Stimulated activated CD8-positive, alpha-beta memory T cell treated with anti-CD3 and anti-CD28 coated beads, Interleukin-7, amount 100 ng/mL, for 24 hours (primary cell): ENCODE measurements at places on chromosomes 13 and 19.

- DNase-seq: no peak
Measured at GRCh38 chr13:43432958-43433357, 353.8 kb downstream of the ENOX1 start.

GRCh38 chr19:50266896-50267295, 62.3 kb downstream of the KCNC3 start:
- no peak for DNase-seq

DNA sequence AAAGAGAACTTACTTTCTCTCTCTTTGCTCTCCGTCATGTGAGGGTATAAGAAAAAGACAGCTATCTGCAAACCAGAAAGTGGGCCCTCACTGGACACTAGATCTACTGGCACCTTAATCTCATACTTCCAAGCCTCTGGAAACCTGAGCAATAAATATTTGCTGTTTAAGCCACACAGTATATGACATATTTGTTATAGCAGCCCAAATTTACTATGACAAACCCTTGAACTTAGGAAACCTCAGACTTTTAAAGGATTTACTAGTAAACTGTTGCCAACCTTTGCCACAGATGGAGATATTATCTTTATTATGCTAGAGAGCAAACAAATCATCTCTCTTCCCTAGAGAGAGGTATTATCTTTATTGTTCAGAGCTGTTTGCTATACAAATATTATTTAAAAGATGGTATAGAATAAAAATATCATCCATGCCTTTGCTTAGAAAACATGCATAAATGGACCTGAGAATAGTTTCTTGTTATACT, 1446.1 kb downstream of the SLITRK1 start:
- no peak for DNase-seq

DNA sequence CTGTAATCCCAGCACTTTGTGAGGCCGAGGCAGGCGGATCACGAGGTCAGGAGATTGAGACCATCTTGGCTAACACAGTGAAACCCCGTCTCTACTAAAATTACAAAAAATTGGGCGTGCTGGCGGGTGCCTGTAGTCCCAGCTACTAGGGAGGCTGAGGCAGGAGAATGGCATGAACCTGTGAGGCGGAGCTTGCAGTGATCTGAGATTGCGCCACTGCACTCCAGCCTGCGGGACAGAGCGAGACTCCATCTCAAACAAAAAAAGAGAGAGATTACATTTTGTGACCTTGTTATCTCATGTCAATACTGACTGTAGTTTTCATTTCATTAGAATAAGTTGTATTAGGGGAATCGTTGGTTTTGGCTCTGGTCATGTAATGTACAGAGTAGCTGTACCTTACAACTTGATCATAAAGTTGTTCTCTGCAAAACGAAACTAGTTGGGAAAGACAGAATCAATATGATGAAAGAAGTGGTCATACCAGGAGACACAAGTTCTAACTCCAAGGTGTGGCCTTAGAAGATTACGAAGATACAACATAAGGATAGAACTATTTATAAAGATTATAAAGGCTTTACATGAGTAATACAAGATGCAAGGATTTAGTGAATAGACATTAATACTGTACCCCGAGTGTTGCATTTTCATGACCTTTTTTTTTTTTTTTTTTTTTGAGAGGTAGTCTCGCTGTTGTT, 15.3 kb downstream of the TMEM38A start:
- DNase-seq: no peak

DNA sequence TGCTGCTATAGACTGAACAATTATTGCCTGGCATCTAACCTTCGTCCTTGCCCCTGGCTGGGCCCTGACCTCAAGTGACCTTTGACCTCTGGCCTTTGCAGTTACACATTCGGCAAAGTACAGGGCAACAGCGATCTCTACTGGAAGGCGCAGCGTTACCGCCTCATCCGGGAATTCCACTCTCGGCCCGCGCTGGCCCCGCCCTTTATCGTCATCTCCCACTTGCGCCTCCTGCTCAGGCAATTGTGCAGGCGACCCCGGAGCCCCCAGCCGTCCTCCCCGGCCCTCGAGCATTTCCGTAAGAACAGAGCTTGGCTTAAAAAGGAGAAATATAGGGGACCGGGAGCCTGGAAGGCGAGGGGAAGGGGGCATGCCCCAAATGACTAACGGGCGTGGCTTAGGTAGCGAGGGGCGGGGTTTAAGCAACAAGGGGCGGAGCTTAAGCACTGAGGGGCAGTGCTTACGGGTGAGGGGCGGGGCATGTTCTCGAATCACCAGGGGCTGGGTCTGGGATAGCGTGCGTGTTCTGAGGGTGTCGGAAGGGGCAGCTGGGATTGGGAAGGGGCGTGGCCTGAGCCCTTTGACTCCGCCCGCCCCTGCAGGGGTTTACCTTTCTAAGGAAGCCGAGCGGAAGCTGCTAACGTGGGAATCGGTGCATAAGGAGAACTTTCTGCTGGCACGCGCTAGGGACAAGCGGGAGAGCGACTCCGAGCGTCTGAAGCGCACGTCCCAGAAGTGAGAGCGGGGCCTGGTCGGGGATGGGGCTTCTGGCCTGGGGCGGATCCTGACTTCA, 52.7 kb downstream of the TRPM4 start:
- no peak for DNase-seq

GRCh38 chr19:13784731-13785452, 10.4 kb upstream of the ZSWIM4 start:
- peak; percentile 45 for DNase-seq

GRCh38 chr19:2523630-2524311, 47.8 kb downstream of the GADD45B start:
- DNase-seq: no peak

DNA sequence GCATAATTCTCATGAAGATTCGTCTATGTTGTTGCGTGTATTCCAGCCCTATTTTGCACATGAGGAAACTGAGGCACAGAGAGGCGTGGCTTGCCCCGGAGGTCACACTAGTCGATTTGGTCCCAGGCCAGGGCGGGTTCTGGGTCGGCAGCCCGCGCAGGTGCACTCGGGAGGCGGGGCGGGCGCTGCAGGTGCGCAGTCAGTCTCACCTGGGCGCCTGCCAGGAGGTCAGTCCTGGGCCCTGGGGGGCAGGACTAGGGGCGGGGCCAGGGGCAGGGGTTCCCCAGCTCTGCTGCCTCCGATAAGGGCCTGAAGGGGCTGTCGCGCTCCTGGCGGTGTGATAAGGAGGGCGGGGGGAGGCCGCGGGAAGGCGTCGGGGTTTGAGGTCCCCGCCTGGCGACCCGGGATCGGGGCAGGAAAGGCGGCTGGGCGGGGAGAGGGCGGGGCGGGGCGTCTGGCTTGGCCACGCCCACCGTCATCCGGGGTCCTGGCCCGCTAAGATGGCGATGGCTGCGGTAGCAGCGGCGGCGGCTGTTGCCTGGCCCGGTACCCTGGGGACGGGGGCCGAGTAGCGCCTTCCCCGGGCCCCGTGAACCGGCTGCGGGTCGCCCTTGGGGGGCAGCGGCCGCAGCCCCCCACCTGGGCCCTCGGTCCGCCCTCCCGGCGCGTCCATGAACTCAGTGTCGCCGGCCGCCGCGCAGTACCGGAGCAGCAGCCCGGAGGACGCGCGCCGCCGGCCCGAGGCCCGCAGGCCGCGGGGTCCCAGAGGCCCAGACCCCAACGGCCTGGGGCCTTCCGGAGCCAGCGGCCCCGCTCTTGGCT, at the start of gene ATG4D:
Gene ATG4D (plus strand): TSS at position 485 of the 822 bp plus-strand sequence. CDS start 187 bp downstream, at position 672.
- no peak for DNase-seq

DNA sequence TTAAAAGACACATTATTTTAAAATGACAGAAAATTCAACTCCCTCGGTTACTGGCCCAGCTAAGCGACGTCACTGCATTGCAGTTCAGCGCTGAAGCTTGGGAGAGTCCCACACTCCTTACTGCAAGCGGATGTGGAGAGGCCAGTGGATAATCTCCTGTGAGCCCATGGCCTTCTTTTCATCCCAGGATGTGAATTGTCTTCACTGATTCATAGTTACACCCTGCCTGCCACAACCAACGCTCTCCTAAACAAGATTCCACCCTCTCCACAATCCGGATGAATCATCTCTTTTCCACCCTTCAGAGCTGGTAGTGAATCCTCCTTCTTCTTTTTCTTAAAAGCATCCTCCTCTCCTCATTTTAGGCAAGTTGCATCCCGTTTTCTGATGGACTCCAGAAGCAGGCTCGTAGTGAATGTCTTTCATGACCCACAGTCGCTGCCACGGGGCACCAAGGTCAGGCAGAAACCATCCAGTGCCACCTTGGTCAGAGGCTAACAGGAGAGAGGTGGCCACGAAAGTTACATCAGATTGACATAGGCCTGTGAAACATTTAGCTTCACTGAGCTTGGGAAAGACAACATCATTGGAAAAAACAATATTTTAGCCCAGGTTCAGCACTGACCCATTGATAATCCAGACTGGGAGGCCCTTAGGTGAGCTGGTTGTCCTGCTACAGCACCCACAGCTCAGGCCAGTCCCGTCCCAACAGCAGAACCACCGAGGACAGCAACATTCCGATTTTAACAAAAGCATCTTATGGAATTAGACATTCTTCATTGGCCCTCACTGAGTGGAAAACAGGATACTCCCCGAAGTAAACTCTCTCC, 2.0 kb downstream of the GJB2 start:
- DNase-seq: no peak

- no peak for DNase-seq
Measured at GRCh38 chr19:1317274-1318003, 31.8 kb downstream of the EFNA2 start.

- no peak for DNase-seq
Measured at GRCh38 chr19:58356766-58357480, 3.6 kb upstream of the A1BG start.

DNA sequence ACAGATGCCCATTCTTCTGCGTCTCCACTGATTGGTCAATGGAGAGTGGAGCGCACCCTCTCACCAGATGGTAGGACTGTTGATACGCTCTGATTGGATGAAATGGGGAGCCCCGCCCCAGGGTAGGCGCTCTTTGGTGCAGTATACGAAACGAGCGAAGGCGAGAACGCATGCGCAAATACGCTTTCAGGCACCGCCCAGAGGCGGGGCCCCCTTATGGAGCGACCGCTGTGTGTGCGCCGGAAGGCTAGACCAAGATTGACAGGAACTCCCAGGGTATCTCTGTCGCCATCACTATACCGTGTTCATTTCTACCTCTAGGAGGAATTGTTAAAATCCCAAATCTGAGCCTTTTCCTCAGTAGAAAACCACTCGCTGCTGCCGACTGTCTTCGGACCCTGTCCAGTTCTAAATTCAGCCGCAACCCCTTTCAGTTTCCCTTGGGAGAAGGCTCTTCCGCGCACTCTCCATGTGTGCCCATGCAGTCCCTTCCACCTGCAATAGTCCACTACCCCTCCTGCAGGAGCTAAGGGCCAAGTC, 720 bp upstream of the HNRNPL start:
- DNase-seq: peak; percentile 95

DNA sequence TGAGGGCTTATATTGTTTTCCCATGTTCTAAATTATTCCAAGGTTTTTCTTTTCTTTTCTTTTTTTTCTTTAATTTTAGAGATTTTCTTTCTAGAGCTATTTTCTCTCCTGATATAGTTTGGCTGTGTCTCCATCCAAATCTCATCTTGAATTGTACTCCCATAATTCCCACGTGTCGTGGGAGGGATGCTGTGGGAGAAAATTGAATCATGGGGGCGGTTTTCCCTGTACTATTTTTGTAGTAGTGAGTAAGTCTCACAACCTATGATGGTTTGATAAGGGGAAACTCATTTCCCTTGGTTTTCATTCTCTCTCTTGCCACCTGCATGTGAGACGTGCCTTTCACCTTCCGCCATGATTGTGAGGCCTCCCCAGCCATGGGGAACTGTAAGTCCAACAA, 1906.4 kb upstream of the PRR20A start:
- no peak for DNase-seq

- DNase-seq: no peak
Measured at GRCh38 chr13:77291774-77292173, 35.1 kb downstream of the MYCBP2 start.

DNA sequence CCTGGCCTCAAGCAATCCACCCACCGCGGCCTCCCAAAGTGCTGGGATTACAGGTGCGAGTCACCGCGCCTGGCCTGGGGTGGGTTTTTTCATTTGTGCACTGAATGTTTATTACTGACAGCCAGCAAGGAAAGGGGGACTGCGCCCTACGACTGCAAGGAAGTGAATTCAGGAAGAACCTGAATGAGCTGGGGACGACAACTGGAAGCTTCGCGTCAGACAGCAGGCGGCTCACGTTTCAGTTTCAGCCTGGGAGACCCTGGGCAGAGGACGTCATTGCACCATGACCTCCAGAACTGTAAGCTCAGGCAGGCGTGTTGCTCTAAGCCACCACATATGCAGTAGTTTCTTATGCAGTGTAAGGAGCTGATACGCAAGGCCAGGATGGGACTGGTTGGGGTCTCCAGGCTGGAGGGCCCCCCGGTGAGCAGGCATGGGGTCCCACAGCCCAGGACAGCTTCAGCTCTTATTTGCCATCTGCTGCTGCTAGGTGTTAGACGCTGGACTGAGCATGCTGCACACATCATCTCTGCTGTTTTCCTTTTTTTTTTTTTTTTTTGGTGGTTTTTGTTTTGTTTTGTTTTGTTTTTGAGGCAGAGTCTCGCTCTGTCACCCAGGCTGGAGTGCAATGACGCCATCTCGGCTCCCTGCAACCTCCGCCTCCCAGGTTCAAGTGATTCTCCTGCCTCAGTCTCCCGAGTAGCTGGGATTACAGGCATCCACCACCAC, 66.6 kb downstream of the GADD45B start:
- no peak for DNase-seq

DNA sequence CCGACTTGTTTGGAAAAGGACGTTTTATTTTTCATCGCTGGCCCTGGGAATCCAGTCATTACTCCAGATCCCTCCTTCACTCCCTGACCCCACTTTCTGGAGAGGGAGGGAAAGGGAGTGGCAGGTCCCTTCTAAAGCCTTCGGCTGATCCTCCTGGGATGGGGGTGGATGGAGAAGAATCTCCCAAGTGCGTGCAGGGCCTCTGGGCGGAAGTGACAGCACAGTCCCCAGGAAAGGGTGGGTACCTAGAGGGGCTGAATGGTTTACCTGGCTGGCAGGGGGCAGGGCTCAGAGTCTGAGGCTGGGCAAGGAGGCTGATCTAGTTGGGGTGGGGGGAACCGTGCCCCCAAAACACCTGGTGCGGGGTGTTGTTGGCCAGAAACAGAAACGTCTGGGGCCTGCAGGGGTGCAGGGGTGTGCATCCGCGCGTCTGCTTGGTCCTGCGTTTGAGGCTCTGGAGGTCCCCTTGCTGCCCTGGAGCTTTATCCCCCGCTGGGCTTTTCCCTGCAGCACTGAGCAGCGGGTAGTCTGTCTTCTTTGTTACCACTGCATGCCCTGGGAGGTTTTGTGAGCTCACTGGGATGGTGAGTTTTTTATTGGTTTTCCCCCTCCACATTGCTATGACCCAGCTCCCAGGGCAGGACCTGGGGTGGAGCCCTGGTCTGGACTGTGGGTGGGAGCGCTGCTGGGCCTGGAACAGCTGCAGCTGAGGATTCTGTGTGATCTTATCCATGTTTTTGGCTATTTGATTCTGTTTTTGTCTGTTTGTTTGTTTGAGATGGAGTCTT, 3.0 kb upstream of the ZNF628 start:
- no peak for DNase-seq

DNA sequence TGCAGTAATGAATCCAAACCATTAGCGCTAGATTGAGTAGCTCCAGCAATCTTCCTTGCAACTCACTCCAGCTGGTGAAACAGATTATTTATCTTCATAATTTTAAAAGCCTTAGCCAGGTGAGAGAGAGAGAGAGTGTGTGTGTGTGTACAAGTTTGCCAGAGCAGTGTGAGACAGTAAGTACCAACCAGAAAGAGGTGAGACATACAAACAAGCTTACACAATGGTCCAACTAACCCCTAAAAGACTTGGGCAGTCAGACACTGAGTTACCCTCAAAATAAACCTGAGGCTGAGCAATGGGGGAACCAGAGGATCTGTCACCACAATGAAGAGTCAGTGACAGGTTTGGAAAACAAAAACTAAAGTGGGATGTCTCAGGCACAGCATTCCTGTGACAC, 8.1 kb upstream of the THSD1 start:
- DNase-seq: no peak
